Keratinocyte (primary cell): ENCODE measurements at places on chromosomes 1 and 21.
A peak's percentile ranks its signal among the peaks of the same experiment; 100 is the strongest.

DNA sequence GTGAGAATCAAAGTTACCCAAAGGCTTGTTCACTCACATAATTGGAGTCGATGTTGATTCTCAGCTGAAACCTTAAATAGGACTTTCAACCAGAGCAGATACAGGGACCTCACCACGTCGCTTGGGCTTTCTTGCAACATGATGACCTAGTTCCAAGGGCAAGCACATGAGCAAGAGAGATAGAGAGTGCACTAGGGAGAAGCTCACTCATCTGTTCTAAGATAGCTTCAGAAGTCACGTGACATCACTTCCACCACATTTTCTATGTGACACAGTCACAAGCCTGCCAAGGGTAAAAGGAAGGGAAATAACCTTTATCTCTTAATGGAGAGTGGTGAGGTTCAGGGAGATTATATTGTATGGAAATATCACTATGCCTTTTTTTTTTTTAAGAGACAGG, 470.1 kb upstream of the PLXNA2 start:
- DNase-seq = no peak
- H3K27me3 ChIP-seq = no peaks in the 10 kb centered on the region
- H3K4me1 ChIP-seq = no peaks in the 10 kb centered on the region
- H3K27ac ChIP-seq = no peak overlapping the region
- no peaks in the 10 kb centered on the region for H3K36me3 ChIP-seq

DNA sequence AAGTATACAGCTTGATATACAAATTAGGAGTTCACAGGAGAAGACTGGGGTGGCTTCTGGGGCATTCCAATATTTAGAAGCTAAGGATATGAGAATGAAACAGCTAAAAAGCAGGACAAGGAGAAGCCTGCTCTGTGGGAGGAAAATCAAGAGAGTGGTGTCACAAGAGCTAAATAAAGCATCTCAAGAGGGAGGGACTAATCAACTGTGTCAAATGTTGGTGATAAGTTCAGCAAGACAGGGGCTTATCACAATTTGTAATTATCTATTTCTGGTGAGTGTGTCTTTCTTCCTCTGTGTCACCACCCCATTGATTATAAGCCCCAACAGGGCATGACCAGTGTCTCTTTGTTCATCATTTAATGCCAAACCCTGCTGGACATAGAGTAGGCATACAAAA, 295.8 kb upstream of the DUSP10 start:
- H3K4me1 ChIP-seq = no peaks in the 10 kb centered on the region
- H3K27ac ChIP-seq = no peak overlapping the region
- H3K36me3 ChIP-seq = no peaks in the 10 kb centered on the region
- no peak for DNase-seq
- no peaks in the 10 kb centered on the region for H3K27me3 ChIP-seq
- H3K4me3 ChIP-seq = no peak overlapping the region

- peak overlapping the region; percentile 96 for H3K27ac ChIP-seq
- no peak for DNase-seq
- peaks cover 15% of the 10 kb centered on the region for H3K36me3 ChIP-seq
- H3K27me3 ChIP-seq = no peaks in the 10 kb centered on the region
Observed at GRCh38 chr1:70220517-70221237, 503 bp upstream of the SRSF11 start.

DNA sequence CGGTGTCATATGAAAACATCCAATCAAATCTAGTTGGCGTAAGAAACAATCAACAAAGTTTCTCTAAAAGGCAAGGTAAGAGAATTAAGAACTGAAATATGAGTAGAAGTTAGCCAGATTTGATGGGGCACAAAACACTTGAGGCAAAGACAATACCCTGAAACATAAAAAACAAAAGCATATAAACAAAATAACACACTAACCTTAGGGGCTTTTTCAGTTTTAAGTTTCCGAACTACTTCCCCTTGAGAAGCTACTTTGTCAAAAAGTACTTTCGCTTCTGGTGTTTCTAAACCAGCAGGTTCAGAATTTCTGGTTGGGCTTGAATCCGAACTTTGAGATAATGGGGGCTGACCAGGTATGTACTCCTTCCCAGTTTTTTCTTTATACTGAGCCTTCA, 57.9 kb downstream of the EPRS1 start:
- H3K27me3 ChIP-seq = no peaks in the 10 kb centered on the region
- H3K27ac ChIP-seq = no peak overlapping the region
- no peak overlapping the region for H3K4me3 ChIP-seq
- no peaks in the 10 kb centered on the region for H3K4me1 ChIP-seq

- peaks cover 44% of the 10 kb centered on the region for H3K36me3 ChIP-seq
- no peaks in the 10 kb centered on the region for H3K27me3 ChIP-seq
- no peaks in the 10 kb centered on the region for H3K4me1 ChIP-seq
- H3K27ac ChIP-seq = no peak overlapping the region
- DNase-seq = no peak
- no peak overlapping the region for H3K4me3 ChIP-seq
Observed at GRCh38 chr1:11842154-11843041, 5.2 kb downstream of the NPPA start.

- H3K36me3 ChIP-seq = no peaks in the 10 kb centered on the region
- H3K27ac ChIP-seq = peak overlapping the region; percentile 56
- no peaks in the 10 kb centered on the region for H3K27me3 ChIP-seq
- DNase-seq = no peak
Observed at GRCh38 chr1:184541537-184542152, 154.8 kb downstream of the C1orf21 start.

- H3K36me3 ChIP-seq = peaks cover 22% of the 10 kb centered on the region
- DNase-seq = no peak
- H3K27me3 ChIP-seq = no peaks in the 10 kb centered on the region
- H3K4me3 ChIP-seq = no peak overlapping the region
- H3K27ac ChIP-seq = no peak overlapping the region
- peaks cover 15% of the 10 kb centered on the region for H3K4me1 ChIP-seq
Observed at GRCh38 chr1:21865609-21865942, 53.5 kb downstream of the LDLRAD2 start.

DNA sequence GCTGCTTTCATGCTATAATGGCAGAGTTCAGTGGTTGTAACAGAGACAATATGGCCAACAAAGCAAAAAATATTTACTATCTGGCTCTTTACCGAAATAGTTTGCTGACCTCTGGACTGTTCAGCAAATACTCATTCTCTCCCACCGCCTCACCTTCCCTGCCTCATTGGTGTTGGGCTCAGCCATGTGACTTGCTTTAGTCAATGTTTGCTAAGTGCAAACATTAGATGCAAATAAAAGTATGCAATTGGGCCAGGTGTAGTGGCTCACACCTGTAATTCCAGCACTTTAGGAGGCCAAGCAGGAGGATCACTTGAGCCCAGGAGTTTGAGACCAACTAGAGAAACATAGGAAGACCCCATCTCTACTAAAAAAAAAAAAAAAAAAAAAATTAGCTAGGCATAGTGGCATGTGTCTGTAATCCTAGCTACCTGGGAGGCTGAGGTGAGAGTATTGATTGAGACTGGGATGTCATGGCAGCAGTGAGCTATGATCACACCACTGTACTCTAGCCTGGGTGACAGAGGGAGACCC, 55.1 kb downstream of the RPL5 start:
- peaks cover 9% of the 10 kb centered on the region for H3K4me1 ChIP-seq
- H3K36me3 ChIP-seq = no peaks in the 10 kb centered on the region
- no peak overlapping the region for H3K4me3 ChIP-seq
- H3K27me3 ChIP-seq = no peaks in the 10 kb centered on the region
- H3K27ac ChIP-seq = no peak overlapping the region
